Mucosa of gallbladder (tissue), 1 donor: ENCODE measurements at places on chromosomes 1 and 21.

DNA sequence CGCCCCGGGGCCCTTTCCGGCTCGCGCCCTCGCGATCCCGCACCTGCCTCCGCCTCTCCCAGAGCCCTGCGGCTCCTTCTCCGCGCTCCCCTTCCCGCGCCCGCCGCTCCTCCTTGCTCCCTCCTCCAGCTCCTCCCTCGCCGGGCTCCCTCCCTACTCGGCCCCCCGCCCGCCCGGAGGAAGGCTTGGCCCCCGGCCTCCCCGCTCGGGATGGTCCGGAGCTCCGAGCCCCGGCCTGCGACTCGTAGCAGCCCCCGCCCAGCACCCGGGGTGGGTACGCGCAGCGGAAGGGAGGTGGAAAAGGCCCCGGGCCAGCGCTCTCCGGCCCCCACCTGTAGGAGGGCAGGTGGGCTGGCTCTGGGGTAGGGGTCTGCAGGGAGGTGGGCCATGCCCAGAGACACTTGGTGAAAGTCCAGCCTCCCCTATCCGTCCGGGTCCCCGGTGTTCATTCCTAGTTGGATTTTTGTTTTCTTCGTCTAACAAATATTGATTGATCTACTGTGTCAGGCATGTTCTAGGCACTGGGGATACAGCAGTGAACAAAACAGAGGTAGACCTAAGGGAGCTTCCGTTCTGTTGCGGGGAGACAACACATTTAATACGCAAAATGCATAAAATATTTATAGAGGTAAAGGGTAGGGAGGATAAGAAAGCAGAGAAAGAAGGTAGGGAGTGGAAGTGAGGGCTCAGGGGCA, at the start of gene HTR1D:
Gene HTR1D (minus strand): TSS at position 82 of the 695 bp plus-strand sequence. CDS start 23,283 bp downstream, outside the sequence.
- no peak for DNase-seq

- DNase-seq, result no peak
These were observed 1.5 kb downstream of the SERPINC1 start for GRCh38 chr1:173915596-173915995.

GRCh38 chr1:30126848-30127247, 596.5 kb downstream of the MATN1 start:
- no peak for DNase-seq

DNA sequence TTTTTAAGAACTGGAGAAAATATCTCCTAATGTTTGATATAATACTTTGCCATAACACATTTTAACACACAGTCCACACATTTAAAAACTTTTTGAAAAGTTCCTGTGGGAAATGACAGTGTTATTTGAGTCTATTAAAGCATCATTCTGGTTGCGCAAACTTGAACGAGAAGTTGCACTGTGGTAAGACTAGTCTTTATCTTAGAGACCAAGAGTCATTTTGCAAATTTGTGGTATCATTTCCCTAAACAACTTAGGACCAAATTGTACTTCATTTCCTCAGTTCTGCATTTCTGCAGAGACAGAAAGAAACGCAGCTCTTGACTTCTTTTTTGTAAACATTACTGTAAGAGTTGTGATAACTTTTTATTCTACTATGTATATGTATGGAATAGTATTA, at the start of gene RGS18:
Gene RGS18 (plus strand): TSS at position 282 of the 400 bp plus-strand sequence. CDS start 176 bp downstream, outside the sequence.
- no peak for DNase-seq

- no peak for DNase-seq
These were observed 327.3 kb upstream of the SGIP1 start for GRCh38 chr1:66206563-66207144.

- no peak for DNase-seq
These were observed 1.3 kb downstream of the FYB2 start for GRCh38 chr1:56817716-56818463.

GRCh38 chr1:171334024-171334640, 20.1 kb downstream of the FMO4 start:
- DNase-seq, result no peak

DNA sequence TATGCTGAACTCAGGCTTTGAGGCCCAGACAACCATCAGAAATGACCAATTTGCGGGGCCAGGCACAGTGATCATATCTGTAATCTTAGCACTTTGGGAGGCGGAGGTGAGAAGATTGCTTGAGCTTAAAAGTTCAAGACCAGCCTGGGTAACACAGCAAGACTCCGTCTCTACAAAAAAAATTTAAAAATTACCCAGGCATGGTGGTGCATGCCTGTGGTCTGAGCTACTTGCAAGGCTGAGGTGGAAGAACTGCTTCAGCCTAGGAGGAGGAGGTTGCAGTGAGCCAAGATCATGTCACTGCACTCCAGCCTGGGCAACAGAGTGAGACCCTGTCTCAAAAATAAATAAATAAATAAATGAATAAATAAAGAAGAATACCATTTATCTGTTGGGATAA, 156.5 kb downstream of the EIF4G3 start:
- DNase-seq, result no peak
